Sciatic nerve (tissue), 2 donors: ENCODE measurements at places on chromosomes 5 and 9. TPM values are rescaled to one million over a fixed set of nuclear protein-coding genes. Genes with fewer than 3 reads are reported as not detected.

- no peak for DNase-seq
These were observed 2.0 kb downstream of the ASPN start for GRCh38 chr9:92480291-92480771.

- DNase-seq = no peak
These were observed 7.9 kb upstream of the LHX6 start for GRCh38 chr9:122236681-122237080.

DNA sequence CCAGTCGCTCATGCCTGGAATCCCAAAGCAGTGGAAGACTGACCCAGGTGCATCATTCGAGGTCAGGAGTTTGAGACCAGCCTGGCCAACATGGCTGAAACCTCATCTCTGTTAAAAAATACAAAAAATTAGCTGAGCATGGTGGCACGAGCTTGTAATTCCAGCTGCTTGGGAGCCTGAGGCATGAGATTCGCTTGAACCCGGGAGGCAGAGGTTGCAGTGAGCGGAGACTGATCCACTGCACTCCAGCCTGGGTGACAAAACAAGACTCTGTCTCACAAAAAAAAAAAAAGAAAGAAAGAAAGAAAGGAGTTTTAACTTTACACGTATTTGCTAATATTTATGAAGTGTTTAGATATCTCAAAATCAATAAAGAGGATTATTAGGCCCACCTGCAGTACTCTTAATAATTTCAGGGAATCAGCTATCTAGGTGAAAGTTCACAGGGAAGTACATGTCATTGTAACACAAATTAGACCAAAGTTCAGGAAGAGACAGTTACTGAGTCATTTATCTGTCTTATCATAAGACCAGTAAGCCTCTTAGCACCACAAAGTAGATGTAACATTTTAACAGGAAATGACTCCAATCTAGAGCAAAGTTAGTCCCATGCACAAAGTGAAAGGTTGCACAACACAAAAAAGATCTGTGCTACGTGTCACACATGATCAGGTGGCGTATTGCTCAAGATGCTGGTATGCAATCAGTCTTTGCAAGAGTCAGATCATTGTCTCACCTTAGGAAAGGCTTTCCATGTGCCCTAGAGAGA is 34.1 kb upstream of the PLIN2 start:
- DNase-seq = no peak

DNA sequence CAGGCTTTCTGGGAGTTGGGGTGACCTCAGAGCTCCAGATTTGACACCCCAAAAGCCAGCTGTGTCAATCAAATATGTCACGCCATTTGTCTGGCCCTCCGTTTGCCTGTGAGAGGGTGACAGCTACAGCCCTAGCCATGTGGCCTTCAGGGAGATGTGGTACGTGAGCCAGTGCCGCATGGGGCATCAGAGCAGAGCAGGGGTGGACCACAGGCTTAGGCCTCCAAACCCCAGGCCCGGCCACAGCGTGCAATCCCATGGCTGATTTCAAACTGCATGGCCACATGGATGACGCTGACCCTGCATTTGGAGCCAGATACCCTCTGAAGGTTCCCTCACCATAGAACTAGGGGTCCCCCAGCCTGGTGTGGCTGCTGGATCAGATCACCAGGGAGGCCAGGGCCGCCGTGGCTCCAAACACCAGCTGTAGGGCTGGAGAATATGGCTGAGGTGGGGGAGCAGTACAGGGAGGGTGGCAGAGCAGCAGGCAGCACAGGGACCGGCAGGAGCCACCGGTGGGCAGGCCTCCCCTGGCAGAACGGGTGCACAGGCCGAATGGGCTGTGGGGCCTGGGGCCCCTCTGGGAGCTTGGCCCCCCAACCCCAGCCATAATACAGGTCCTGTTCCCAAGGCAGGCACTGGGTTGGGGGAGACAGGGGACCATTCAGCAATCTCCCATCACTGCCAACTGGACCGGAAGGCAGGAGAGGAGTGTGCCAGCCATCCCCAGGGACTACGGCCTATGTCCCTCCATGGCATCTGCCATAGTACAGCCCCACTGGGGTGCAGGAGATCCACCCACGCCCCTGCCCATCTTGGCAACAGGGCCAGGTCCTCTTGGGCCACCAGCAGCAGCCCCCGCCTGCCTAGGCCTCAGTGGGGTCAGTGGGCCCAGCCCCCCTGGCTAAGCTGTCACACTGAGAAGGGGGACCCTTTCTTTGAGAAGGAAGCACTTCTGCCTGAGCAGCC is 1.5 kb downstream of the SAPCD2 start:
- peak; percentile 60 for DNase-seq

Gene CPLANE1
- 53.7 TPM for total RNA-seq

GRCh38 chr9:108766626-108767161 is 89.1 kb downstream of the ACTL7B start:
- no peak for DNase-seq

Gene TNIP1
- 80.2 TPM for total RNA-seq

DNA sequence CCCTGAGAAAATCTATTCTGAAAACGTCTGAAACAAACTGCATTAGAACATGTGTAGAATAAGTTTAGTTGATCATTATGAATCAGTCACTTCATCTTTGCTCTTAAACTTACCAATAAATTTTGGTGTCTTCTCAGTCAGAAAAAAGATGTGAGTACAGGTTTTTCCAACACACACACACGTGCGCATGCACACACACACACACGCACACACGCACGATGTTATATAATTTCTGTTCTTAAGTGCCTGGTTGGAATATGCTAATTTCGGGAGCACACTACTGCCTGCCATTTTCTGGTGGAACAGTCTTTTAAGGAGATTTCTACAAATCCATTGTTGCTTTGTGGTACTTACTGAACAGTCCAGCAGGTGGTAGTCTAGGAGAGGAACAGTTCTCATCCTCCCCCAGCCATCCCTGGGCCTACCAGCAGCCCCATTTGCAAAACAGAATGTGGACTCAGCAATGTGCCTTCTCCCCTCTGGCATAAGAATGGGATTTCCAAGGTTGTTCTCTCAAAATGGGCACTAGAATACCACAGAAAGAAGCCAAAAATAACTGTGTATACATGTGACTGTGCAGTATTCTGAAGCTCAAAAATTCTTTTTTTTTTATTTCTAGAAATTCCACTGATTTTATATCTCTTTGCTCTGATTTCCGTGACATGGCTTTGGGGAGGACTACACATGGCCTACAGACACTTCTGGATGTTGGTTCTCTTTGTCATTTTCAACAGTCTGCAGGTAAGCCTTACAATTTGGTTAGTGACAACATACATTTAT is 281.3 kb downstream of the ARRDC3 start:
- peak; percentile 80 for DNase-seq

DNA sequence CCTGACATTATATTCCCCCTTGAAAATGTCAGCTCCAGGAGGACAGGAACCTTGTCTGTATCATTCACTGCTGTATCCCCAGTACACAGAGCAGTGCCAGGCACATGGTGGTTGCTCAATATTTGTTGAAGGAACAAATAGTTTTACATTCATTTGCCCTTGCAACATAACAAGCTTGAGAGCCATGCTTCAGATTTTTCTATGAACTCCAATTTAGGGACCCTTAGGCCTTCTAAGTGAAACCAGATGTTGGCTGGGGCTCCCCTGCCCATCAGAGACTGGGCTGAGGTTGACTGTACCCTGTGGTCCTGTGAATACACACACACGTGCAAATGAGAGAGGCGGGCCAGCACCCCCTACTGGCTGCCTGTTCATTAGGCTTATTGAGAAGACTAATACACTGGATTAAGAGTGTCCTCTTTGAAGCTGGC is 214.9 kb upstream of the WWC1 start:
- DNase-seq = peak; percentile 69
